ENCODE measurements at places on chromosomes 3 and 15.
A peak's percentile ranks its signal among the peaks of the same experiment; 100 is the strongest.

DNA sequence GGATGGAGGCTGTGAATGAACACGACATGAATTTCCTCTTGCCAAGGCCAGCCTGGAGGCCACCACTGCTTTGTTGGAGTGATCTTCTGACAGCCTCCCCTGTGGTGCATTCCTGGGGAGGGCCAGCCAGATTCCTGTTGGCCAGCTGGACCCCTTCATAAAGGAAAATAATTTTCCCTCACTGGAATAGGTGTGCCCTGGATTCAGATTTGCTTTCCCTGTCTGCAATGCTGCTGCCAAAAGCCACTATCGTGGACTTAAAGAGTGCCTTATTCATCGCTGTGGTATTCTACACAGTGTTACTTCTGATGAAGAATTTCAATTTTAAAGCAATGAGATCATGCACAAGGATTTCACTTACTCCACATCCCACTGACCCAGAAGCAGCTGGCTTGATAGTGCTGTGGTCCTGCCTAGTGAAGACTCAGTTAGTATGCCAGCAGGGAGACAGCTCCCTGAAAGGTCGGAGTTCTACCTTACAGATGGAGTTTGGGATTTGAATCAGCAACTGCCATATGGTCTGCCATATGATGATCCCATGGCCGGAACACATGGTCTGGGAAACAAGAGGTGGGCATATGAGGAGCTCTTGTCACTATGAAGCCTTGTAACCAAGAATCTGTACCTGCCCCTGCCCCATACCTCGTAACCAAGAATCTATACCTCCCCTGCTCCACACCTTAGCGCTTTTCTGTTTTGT lies 145.2 kb downstream of the KLF13 start:
- DNase-seq: no peak

GRCh38 chr3:48788544-48789162 lies 59.0 kb downstream of the PRKAR2A start:
- peak; percentile 35 for DNase-seq

DNA sequence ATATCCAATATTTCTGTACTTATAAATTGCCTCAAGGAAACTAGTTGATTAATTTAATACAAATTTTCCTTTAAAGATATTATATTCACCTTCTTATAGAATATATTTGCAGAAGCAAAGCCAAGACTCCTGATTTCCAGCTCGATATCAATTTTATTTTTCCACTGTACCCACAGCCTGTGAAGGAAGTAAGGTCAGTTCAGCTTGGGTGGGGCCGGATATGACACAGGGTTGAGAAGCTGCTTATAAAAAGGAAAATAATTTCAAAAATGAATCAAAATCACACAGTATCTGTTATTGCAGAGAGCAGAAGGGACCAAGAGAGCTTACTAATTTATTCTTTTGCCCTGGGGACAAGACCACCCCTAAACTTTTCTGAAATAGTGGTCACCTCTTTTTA lies 491.4 kb downstream of the TUSC7 start:
- DNase-seq: no peak

DNA sequence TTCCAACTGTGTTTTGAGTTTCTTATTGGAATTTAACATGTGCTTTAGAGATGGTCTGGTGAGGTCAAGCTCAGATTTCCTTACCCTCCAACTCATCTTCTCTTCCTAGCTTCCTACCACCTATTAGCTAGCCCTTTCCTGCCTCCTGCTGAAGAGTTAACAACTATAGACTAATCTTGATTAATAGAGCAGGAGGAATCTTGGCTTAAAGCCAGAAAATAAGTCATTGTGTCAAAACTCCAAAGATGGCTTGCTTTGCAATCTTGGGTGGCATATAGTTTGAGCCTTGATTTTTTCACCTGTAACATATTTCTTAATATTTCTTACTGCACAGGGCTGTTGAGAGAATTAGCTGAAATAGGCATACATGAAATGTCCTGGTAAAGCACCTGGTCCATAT lies 27.3 kb downstream of the BCL2L10 start:
- DNase-seq: no peak

- DNase-seq: no peak
Measured at GRCh38 chr3:46764206-46764605, 46.5 kb upstream of the PRSS50 start.

DNA sequence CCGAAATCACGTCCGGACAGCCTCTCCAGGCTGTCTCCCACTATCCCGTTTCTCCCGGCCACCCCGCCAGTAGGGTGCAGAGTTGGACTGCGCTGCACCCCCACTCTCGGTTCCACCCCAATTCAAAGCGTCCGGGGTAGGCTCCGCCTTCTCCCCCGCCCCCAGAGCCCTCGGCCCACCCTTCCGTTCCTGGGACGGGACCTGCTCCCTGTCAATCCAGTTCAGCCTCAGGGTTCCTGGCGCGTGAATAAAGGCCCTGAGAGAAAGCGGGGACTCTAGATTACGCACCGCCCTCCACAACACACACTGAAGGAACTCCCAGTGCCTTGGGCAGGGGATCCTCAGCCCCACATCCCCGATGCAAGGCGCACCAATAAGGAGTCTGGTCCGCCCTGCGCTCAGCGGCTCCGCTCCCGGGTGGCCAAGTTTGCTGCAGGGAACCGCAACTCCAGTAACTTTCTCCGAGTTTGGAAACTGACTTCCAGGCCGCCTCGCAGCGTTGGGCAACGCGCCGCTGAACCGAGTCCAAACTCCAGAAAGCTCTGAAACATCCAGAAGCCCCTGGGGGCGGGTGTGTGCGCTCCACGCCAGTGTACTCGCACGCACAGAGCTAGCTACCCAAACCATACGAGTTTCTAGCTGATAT lies 1.9 kb downstream of the ADAMTS9 start:
- no peak for DNase-seq

- DNase-seq: no peak
Measured at GRCh38 chr3:146382386-146382785, 87.0 kb downstream of the PLSCR2 start.

DNA sequence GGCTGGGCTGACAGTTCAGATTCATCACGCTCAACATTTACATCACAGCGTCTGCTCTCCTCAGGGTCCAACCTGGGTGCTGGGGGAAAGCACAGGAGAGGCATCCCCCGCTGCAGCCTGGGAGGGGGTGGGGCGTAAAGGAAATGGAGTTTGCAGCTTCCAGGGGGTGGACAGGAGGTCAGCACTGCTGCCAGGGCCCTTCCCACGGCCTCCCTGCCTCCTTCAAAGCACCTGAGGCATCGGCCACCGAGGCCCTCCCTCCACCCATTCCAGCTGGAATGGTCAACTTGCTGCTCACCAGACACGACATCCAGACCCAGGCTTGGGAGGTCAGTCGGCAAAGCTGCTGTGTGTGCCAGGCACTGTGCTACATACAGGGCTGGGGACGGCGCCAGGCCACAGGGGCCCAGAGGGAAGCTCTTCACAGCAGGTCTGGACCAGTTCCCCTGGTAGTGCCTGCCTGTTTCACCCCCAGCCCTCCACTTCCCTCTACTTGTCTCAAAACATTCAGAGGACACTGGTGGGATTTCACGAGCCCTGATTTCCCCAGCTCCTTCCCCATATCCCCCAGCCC lies 120.7 kb downstream of the ANP32A start:
- DNase-seq: no peak

GRCh38 chr3:129606636-129607390 lies at the start of gene PLXND1:
TSS of gene PLXND1 (minus strand) at chr3:129606676. CDS start at chr3:129606639, 37 bp downstream.
- peak; percentile 63 for DNase-seq

GRCh38 chr3:31455524-31455923 lies 77.2 kb upstream of the STT3B start:
- no peak for DNase-seq

GRCh38 chr15:68200016-68200861 lies 4.9 kb downstream of the CALML4 start:
- no peak for DNase-seq

DNA sequence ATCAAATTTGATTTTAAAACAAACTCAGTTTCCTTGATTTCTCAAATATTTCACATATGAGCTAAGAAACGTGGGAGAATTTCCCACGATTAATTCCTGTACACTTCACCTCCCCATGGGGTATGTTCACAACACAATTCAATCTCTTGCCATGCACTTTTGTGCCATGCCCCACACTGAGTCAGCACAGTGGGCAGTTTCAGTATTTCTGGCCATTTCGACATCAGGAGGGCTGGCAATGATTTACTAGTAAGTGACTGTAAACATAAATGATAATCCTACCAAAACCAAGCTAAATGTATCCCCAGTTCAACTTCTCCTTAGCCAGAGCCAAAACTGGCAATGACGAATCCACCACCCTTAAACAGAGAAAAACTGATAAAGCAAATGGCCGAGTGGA lies 293.6 kb downstream of the FGF12 start:
- DNase-seq: no peak

Data from CD4-positive, alpha-beta T cell treated with Interleukin-10 for 1 hour (primary cell).